ENCODE measurements at places on chromosomes 5 and 9. TPM values are rescaled to one million over a fixed set of nuclear protein-coding genes. Genes with fewer than 3 reads are reported as not detected.

The GLE1 gene
- total RNA-seq = 30.7 TPM

DNA sequence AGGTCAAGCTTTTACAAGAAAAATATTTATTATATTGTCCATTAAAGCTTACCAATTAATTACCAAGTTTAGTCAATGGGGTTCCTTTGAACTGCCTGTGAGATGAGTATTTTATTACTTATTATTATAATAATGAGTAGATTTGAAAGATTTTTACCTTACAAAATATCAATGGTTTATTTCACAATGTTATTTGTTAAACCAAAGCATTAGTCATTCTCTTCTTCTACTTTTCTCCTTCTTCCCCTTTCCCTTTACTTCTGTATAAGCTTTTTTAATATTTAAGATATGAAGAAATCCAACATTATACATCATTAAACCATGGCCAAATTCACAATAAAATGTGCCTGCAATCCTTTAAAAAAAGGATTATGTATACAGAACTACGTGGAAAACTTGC, 369.5 kb downstream of the ARL15 start:
- DNase-seq = no peak
- no peaks in the 10 kb centered on the region for H3K4me1 ChIP-seq
- no peak overlapping the region for H3K4me3 ChIP-seq
- H3K27ac ChIP-seq = no peak overlapping the region

The DMRT3 gene
- not detected for total RNA-seq

DNA sequence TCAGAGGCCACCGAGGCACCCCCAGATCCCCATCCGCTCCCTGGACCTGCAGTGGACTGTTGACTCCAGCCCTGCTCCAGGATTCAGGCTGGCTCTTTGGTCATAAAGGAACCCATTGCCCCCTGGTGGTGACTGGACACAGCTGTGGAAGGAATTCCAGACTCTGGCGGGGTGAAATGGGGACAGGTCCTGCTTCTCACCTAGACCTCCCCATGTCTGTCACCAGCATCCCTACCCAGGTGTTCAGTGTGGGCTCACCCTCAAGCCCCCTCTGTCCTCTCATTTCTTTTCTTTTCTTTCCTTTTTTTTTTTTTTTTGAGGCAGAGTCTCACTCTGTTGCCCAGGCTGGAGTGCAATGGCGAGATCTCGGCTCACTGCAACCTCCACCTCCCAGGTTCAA, 25.5 kb upstream of the STXBP1 start:
- DNase-seq = peak; percentile 89
- H3K4me3 ChIP-seq = no peak overlapping the region
- peaks cover 3% of the 10 kb centered on the region for H3K4me1 ChIP-seq
- H3K27me3 ChIP-seq = no peaks in the 10 kb centered on the region
- no peak overlapping the region for H3K27ac ChIP-seq

The PCDHB3 gene
- total RNA-seq = 1.5 TPM

DNA sequence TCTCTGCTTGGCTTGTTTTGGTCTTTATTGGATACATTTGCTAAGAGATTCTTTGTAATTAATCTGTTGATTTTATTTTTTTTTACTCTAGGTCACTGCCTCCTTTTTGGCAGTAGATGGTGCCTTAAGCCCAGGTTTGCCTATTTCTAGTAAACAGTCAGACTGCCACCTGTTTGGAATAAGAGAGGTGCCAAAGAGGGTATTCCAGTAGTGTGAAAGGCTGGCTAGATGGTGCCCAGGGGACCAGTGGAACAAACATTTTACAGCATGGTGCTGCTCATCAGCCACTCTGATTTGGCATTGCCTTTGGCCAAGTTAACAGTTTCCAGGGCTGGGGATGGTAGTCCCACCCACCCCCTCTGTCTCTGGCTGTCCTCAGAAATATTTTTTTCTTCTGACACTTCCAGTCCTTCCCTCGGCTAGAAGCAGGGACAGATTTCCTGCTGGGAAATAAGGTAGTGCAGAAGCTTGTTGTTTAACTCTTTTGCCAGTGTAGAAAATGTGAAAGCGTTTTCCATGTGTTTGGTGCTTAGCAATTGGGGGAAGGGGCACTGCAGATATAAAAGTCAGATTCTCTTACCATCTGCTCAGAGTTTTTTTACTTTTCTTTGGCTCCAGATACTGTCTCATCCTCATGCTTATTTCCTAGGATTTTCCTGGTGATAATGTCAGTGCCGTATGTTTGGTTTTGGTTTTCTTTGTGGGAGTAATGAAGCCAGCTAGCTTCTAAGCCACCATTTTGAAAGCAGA, 36.6 kb upstream of the FBXL7 start:
- H3K27ac ChIP-seq = no peak overlapping the region
- no peaks in the 10 kb centered on the region for H3K4me1 ChIP-seq
- no peak for DNase-seq
- H3K4me3 ChIP-seq = no peak overlapping the region
- H3K36me3 ChIP-seq = no peaks in the 10 kb centered on the region

GRCh38 chr5:14286574-14287421, 143.7 kb downstream of the TRIO start:
- no peak for DNase-seq
- H3K4me1 ChIP-seq = no peaks in the 10 kb centered on the region
- H3K4me3 ChIP-seq = no peak overlapping the region
- no peaks in the 10 kb centered on the region for H3K27me3 ChIP-seq
- H3K27ac ChIP-seq = no peak overlapping the region

The ZBTB26 gene
- 6.5 TPM for total RNA-seq

DNA sequence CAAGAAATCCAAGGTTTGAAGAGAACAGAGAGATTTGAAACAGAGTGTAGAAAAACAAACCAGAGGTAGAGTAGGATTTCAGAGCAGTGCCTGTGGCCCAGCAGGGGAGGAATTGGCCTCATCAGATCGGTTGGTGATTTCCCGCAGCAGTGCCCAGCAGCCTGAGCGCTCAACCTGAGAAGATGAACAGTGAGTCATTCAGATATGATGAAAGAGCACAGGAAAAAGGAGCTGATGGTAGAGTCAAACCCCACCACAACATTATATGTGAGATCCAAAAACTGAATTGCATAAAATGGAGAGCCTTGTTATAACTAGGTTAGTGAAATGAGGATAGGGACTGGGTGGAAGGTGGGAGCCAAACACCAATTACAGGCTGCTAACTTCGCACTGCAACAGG, 248.9 kb downstream of the PIK3R1 start:
- no peaks in the 10 kb centered on the region for H3K36me3 ChIP-seq
- H3K4me3 ChIP-seq = no peak overlapping the region
- H3K27ac ChIP-seq = no peak overlapping the region
- no peaks in the 10 kb centered on the region for H3K4me1 ChIP-seq
- no peak for DNase-seq

The PARP8 gene
- total RNA-seq = 6.7 TPM

The ZNF454 gene
- 1.4 TPM for total RNA-seq

DNA sequence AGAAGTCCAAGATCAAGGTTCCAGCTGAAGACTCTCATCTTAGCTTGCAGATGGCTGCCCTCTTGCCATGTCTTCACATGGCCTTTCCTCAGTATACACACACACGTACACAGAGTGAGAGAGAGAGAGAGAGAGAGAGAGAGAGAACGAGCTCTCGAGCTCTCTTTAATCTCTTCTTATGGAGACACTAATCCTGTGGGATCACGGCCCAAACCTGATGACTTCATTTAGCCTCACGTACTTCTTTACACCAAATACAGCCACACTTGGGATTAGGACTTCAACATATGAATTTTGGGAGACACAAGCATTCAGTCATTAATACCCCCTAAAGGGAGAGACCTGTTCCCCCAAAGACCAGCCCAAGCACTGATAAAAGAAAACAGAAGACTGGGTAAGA, 42.8 kb downstream of the SIL1 start:
- no peaks in the 10 kb centered on the region for H3K27me3 ChIP-seq
- no peaks in the 10 kb centered on the region for H3K36me3 ChIP-seq
